ENCODE measurements at places on chromosomes 13 and 19.

DNA sequence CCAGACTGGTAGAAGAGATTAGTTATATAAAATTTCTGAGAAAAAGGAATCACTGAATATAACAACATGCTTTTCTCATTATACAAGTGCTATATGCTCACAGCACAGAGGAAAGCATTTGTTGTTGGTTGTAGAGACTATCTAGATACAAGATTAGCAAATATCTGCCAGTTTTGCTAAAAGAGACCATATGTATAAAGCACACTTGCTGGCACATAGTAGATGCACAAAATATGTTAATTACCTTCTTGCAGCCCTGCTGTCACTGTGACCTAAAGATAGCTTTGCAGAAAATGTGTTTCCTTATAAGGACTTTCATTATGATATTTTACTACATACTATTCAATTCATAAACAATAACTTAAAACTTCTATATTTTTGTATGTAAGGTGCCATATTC lies 755.1 kb downstream of the PCDH9 start:
- no peak for DNase-seq

DNA sequence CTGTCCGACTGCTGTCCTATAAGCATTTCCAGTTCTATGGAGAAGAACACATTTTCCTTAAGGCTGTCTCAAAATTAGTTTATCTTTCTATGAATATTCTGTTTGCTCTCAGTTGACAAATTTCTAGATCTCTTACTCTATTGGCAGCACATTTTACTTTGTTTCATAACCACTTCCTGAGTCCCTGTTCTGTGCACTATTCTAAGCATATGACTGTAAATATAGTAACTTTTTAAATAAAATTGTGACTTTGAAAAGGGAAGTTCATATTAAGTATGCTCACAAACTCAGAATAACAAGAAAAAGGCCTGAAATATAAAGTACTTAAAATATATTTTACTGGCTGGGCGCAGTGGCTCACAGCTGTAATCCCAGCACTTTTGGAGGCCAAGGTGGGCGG lies 56.5 kb upstream of the HTR2A start:
- no peak for DNase-seq

DNA sequence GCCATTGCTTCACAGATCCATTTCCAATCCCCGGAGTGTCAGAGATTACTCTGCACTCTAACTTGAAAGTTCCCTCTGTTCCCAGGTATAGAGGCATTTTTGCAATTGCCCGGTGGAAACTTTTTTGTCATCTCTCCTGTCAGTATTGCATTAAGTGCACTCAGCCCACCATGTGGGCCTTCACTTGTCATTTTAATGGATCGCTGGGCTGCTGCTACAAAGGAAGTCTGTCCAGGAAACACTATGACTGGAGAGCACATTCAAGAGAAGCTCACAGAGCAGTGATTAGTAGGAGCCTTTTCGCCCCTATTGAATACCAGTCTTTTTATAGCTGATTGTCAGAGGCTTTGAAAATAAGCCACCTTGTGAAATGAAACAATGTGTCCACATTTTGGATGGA lies 180.9 kb downstream of the B3GLCT start:
- no peak for DNase-seq

DNA sequence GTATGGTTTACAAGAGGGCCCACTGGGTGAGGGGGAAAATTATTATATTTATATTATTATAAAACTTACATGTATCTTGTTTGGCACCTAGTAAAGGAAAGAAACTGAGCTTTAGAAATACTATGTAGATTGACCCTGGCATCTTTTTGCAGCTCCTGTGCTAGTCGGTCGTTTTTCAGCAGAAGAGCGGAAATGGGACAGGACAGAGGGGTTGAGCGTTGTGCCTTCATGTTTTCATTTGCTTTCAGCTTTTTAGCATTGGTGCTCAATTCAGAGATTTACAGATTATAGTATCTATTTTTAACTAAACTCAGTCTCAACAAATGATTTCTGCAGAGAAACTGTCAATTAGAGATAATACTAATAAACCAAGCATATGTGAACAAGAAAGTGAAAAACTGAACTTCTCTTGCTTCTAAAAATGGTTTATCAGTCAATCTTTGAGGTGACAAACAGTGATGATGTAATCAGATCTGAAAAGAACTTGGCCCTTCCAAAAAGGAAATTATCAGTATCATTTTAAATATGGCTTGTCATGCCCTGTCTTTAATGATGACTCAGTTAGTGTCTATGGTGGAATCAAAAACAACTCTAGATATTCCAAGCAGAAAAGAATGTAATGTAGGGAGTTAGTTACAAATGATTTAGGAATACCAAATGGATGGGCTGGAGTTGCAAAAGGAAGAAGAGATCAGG lies 56.9 kb upstream of the KCTD4 start:
- DNase-seq, result no peak

GRCh38 chr13:110396913-110397381 lies 89.9 kb downstream of the COL4A2 start:
- DNase-seq, result peak; percentile 100

DNA sequence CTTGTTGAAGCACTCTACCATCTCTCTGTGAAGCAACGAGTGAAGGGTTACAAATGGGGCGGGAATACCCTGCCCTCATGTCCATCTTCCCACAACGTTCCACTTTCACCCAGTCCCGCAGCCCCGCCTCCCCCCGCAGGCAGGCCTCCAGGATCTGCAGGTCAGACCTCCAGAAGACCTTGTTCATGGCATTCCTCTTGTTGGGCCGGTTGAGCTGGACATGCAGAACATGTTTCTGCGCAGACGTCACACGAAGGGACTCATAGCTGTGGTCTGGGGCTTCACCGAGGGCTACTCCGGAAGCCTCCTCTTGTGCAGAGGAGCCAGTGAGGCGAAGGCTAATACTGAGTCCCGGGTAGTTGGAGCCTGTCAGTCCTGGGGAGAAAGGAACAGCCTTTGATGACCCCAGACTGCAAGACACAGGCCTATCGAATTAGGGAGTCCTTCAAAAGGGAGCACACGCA lies 420 bp downstream of the ECH1 start:
- DNase-seq, result peak; percentile 86

- no peak for DNase-seq
Observed at GRCh38 chr13:107553838-107554237, 661.5 kb downstream of the LIG4 start.

- no peak for DNase-seq
Observed at GRCh38 chr19:12574036-12574435, 22.8 kb upstream of the ZNF564 start.

DNA sequence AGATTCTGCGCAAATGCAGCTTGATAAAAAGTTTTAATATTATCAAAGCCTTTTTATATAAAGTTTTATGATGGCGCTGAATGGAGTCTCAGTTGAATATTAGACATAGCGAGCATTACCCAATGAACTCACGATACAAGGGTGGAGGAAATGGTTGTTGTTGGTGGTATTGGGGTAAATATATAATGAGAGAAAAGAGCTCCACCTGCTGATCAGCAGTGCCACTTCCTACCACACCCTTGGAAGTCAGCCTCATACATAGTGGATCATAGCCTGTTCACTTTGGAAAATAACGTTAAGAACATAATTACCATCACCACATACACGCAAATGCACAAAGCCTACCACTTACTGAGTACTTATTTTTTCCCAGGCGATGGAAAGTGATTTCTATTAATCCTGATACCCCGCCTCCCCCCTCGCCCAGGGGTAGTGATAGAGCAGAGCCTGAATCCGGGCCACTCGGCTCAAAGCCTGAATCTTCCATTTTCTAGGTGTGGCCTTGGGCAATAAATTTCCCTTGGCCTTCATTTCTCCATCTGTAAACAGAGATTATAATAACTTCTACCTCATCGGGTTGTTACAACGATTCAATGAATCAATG lies 358.3 kb downstream of the KLF5 start:
- no peak for DNase-seq

- DNase-seq, result no peak
Observed at GRCh38 chr13:35826626-35827254, 304.4 kb downstream of the DCLK1 start.

DNA sequence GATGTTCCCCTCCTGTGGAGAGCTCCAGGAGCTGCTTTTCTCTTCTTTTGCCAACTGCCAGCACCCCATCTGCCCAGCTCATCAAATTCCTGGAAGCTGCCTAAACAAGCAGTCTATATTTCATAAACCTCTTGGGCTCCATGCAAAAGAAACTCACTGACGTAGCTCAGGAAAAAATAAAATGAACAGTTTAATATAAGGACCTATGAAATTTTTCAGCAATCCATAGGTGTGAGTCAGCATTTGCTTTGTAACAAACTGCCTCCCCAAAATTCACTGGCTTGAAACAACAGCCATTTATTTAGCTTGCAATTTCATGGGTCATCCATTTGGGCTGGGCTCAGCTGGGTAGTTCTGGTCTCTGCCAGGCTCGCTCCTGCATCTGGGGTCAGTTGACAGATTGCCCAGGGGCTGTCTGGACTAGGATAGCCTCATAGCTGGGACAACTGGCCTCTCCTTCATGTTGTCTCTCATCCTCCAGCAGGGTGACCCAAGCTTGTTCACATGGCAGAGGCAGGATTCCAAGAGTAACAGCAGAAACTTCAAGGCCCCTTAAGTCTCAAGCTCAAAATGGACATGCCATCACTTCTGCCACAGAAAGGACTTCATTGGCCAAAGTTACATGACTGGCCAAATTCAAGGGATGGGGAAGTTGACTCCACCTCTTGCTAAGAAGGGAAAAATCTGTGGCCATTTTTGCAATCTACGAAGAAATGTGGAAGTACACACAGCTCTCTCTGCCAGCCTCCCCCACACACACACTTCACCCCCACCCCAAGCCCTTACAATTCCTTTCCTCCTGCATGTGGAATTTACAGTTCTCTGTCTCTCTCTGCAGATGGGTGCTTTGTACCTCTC lies 7.9 kb upstream of the PVR start:
- DNase-seq, result peak; percentile 44

GRCh38 chr13:114231886-114232285 lies 2.8 kb upstream of the CDC16 start:
- no peak for DNase-seq

GRCh38 chr19:5753743-5754142 lies 30.8 kb downstream of the PRR22 start:
- no peak for DNase-seq

- DNase-seq, result no peak
Observed at GRCh38 chr19:6679139-6679538, 9.2 kb upstream of the TNFSF14 start.

GRCh38 chr13:76620036-76620435 lies 266.2 kb downstream of the KCTD12 start:
- DNase-seq, result peak; percentile 23

- no peak for DNase-seq
Observed at GRCh38 chr13:40026174-40026585, 370.7 kb downstream of the COG6 start.

DNA sequence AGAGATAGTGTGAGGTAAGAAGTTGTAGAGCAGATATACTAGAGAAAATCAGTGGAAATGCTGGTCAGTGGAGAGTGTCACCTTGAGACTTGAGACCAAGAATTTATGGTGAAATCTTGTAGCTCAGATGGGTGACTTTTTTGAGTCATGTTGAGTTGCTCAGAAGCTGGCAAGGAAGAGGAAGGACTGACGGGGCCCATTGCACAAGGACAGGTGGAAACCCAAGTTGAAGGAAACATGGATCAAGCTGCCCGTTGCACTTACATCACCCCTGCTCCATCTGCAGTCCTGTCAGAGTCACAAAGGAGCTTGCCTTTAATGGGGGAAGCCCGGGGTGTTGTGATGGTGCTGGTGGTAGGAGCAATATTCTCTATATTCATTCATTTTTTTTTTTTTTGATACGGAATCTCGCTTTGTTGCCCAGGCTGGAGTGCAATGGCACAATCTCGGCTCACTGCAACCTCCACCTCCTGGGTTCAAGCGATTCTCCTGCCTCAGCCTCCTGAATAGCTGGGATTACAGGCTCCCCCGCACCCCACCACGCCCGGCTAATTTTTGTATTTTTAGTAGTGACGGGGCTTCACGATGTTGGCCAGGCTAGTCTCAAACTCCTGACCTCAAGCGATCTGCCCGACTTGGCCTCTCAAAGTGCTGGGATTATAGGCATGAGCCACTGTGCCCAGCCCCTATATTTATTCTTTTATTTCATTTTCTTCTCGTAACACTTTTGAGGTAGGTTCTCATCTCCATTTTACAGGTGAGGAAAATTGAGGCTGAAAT lies 27.4 kb downstream of the UBAC2 start:
- no peak for DNase-seq

- DNase-seq, result no peak
Observed at GRCh38 chr19:47319923-47320871, 10.5 kb downstream of the C5AR1 start.

DNA sequence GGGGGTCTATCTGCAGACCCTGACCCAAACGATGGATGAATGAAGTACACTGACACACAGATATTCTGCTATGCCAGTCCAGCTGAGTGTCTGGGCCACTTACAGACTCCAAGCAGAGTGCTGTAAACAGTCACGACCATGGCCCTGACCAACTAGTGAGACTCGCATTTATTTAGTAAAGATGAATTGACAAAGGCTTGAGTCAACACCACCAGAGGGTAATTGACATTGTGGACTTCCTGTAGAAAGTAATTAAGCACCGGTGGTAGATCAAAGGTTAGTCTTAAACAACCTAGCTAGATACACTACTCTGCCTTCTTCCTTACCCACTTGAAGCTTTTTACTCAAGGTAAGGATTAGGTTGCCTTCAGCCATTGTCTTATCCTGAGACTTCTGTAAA lies 63.4 kb upstream of the KPNA3 start:
- DNase-seq, result no peak

- no peak for DNase-seq
Observed at GRCh38 chr19:31113293-31113692, 235.9 kb downstream of the TSHZ3 start.

- no peak for DNase-seq
Observed at GRCh38 chr13:108315273-108315672, 45.8 kb downstream of the TNFSF13B start.

DNA sequence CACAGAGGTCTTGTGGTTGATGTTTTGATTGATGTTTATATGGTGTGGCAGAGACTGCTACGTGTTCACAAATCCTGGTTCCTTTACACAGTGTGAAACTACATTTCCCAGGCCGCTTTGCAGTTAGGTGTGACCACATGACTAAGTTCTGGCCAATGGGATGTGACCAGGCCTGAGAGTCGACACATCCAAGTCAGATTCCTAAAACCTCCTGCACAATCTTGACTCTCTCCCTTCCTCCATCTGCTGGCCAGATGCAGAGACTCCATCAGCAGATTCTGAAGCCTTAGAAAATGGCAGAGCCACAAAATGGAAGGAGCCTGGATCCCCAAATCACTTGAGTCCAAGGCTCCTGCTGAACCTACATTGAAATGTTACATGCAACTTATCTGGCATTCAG lies 12.6 kb downstream of the CD37 start:
- peak; percentile 62 for DNase-seq

DNA sequence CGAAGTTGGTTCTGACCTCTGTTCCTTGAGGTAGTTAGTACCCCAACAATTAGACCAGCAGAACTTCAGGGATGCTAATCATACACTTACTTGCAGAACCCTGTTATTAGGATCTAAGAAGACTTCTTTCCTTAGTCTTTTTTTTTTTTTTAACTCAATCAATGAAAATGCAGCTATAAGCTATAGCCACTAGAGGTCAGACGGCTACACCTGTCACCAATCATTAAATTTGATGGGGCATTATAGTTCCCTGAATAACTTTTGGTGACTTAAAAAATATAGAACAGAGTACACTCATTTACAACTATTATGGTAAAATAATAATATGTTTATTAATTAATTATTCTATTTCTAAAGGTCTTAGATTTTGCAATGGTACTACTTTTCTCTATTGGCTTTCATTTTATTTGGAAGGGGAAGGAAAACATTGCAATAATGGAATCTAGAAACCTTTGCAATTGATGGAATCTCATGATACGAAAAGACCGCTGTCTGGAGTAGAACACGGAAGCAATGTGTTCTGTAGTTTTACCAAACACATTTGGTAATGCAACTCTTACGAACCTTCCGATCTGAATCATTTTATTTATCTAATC lies 483.2 kb downstream of the DIAPH3 start:
- DNase-seq, result peak; percentile 48

- no peak for DNase-seq
Observed at GRCh38 chr13:34730961-34731360, 211.1 kb upstream of the NBEA start.

All from fibroblast of pulmonary artery (primary cell).